ENCODE measurements at places on chromosomes 2 and 18.

- peak; percentile 88 for DNase-seq
Measured at GRCh38 chr2:196239622-196240587, 68.5 kb upstream of the STK17B start.

- no peak for DNase-seq
Measured at GRCh38 chr2:3238951-3239841, 138.4 kb downstream of the EIPR1 start.

- DNase-seq, result no peak
Measured at GRCh38 chr2:140808820-140809219, 1322.0 kb downstream of the LRP1B start.

DNA sequence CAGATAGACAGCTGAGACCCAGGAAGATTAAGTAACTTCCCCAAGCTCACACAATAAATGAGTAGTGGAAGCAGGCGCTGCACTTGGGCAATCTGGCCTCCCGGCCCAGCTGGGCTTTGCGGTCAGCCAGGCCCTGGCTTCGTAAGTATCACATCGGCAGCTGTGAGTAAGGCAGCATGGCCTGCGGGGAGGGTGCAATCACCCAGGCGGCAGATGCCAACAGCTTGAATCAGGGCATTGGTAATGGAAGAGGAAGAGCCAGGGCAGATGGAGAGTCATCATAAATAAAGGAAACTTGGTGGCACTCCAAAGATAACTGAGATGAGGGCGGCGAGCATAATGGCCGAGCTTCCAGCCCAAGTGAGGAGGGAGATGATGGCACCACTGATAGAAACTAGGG, 217.9 kb upstream of the PID1 start:
- DNase-seq, result no peak

DNA sequence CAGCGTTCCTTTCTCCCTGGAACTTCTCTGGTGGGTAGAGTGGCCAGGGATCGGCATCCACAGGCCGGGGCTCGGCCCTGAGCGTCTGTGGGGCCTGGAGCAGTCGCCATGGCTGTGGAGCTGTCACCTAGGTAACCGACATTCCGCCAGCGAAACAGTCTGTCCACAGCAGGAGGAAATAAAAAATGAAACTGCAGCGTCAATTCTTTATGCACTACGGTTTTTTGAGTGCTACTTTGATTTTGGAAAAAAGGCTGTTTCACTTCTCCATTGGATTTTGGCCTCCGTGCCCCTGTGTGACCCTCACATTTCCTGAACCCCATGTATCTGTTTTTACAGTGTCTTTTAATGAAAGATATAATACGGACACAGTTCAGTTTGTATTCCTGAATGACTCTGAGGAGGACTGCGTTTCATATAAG, 163.4 kb downstream of the LDLRAD4 start:
- peak; percentile 77 for DNase-seq

- no peak for DNase-seq
Measured at GRCh38 chr2:220422676-220423075, 795.2 kb downstream of the SLC4A3 start.

GRCh38 chr2:47457268-47457667, 54.3 kb downstream of the MSH2 start:
- peak; percentile 3 for DNase-seq

DNA sequence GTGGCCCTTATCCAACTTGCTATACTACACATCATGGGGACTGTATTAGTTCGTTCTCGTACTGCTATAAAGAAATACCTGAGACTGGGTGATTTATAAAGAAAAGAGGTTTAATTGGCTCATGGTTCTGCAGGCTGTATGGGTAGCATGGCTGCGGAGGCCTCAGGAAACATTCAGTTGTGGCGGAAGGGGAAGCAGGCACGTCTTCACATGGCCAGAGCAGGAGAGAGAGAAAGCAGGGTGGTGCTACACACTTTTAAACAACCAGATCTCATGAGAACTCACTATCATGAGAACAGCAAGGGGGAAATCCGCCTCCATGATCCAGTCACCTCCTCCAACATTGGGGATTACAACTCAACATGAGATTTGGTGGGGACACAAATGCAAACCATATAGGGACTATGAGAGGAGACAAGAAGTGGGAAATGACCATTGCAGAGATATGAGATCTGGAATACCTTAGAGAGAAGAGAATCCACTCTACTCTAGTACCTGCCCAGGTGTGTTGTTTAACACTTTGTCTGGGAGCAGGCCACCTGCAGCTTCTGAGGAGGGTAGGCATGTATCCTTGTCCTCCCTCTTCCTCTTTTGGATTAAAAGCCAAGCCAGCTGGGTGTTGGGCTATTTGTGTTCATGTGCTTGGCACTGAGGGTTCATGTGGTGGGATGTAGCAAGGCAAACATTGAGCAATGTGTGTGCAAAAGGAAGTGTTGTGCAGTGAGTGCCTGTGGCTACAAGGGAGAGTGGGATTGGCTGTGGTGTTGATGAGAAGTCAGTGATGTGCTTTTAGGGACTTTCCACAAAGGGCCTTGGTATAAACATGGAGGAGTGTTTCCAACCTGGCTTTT, 22.8 kb downstream of the TTLL4 start:
- DNase-seq, result peak; percentile 77

GRCh38 chr2:41853427-41854191, 194.2 kb upstream of the PKDCC start:
- no peak for DNase-seq

- no peak for DNase-seq
Measured at GRCh38 chr2:83364264-83364663, 1094.8 kb downstream of the SUCLG1 start.

- DNase-seq, result no peak
Measured at GRCh38 chr18:11809895-11810294, 41.3 kb upstream of the CHMP1B start.

DNA sequence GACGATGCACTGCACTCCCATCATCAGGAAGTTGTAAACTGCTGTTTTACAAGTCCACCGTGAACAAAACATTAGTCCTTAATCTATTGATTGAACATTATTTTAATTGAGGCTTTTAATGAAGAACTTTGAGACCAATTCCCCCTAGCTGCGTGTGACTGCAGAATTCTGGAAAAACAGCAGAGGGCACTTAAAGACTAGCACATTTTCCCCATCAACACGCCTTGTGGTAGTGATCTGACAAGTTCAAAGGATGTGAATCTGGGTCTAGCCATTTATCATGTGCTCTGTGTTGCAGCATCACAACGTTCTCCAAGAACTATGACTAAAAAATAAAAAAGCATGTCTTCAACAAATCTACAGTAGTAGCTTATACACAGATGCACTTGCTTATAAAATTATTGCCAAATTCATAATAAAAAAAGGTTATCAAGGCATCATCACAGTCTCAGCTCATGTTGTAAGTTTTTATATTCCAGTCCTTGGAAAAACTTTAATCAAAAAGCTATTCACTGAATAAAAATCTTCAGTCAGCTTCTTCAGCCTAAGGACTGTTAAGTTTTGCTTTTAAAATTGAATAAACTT, 35.8 kb downstream of the SKOR2 start:
- DNase-seq, result no peak

GRCh38 chr2:127594116-127594591, 51.8 kb upstream of the GPR17 start:
- DNase-seq, result no peak
